ENCODE measurements at places on chromosomes 3 and 15.

DNA sequence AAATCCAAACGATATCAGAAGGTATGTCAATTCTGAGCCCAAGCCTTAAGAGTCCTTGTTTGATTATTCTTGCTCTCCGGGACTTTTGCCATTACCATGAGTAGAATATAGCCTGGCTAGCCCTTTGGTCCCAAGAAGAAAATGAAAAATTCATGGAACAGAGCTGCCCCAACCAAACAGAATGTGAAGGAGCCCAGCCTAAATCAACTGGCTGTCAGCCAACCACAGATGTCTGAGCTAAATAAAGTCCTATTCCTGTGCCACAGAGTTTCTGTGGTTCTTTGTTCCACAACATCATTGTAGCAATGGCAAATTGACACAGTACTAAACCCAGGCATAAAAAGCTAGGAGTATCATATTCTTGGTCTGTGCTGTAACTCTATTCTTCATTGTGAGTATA is 185.2 kb downstream of the CPNE4 start:
- DNase-seq = no peak

GRCh38 chr15:81608309-81608829 is 234.4 kb upstream of the TMC3 start:
- no peak for DNase-seq

DNA sequence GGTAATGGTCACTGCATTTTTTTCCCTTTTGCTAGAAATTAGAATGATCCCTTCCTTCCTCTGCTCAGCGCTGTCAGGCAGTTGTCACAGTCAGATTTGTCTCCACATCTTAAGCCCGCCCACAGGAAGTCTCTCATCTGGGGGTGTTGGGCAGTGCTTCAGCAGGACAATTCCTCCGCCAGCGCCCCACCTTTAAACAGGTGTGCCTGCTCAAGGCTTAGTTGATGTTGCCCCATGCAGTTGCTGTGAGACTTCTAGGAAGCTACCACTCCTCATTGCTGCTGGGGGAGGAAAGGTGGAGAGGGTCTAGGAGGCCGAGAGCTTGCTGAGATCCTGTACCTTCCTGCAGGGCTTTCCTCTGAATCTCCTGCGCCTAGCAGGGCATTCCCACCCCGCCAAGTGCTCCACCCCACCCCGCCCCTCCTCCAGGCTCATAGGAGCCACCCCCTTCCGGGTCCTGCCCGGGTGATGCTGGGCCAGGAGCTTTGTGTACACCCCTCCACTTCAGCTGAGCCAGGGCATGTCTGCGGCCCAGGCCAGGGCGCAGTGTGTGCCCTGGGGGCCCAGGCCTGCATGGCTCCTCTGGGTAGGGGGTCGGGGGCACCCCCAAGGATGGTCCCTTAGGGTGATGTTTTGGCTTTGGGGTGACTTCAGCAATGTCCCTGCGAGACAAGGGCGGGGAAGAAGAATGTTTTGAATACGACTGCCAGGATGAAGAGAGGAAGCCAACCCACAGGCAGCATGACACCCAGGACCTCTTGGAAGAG is 68.7 kb downstream of the TRAK1 start:
- DNase-seq = peak; percentile 86

DNA sequence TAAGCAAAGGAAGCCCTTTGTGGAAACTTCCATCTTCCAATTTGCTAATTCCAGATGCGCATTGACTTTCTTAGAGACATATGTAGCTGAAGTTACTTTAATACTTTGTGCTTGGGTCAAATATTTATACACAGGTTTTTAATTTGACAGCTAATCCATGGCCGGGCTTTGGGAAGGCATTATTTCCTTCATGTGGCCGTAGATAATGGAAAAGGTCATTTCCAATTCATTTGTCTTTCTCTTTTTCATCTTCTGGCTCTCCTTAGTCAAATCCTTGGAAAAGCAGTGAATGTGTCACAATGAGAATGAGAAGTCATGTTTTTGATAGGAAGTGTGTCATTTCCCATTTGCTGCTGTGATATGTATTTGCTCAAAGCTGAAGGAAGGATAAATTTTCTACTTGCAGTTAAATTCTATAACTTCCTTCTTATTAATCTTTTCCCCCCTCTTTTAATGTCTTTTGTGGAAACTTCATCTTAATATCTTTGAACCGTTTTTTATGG is 323.3 kb downstream of the CLSTN2 start:
- no peak for DNase-seq

- no peak for DNase-seq
Observed at GRCh38 chr3:123791417-123791816, 92.7 kb downstream of the MYLK start.

DNA sequence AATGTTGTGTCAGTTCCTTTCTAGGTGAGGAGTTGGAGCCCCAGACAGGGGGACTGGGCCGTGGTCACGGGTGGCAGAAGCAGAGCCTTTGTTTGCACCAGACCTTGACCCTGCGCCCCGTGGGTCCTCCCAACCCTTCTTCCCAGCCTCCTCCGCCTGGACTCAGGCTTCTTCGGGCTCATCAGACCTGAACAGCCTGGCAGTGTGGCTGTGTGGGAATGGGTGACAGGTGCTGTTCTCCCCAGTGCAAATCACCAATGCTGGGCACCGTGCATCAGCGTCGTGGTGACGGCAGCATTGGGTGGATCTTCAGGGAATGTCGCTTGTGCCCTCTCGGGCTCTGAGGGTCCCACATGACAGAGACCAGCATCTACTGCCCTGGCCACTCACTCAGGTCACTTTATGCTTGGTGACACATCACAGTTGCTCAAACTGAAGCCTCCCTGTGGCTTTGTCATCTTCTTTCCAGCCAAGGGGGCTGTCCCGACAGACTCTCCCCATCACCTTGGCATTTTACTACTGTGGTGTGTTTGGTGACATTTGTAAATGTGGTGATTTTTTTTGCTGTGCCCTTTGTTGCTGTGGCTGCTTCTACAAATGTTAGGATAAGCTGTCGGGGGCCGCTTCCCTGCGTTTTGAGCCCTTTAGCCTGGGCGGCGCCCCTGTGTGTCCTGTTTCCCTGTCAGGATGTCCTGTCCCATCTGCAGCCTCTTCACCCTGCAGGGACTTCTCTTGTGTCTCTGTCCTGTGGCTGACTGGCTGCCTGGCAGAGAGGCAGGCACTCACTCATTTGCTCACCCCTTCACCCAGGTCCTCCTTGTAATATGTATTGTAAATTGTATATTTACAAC is 14.5 kb downstream of the APBA2 start:
- no peak for DNase-seq

DNA sequence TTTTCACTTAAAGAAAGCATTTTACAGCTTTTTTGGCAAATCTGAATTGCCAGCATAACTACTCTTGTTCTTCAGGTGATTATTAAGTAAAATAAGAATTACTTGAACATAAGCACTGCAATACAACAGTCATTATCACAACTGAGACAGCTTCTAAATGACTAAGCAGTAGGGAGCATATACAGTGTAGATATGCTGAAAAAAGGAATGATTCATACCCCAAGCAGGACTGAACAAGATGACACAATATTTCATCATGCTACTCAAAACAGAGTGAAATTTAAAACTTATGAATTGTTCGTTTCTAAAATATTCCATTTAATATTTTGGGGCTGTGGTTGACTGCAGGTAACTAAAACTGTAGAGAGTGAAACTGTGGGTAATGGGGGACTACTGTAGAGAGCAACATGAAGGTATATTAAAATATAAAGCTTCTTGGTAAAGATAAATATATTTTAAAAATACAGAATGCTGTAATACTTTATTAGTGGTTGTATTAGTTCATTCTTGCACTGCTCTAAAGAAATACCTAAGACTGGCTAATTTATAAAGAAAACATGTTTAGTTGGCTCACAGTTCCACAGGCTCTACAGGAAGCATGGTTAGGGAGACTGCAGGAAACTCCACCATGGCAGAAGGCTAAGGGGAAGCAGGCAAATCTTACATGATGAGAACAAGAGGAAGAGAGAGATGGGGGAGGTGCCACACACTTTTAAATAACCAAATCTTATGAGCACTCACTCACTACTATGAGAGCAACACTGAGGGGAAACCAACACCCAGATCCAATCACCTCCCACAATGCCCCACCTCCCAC is 84.8 kb downstream of the DCLK3 start:
- DNase-seq = no peak

DNA sequence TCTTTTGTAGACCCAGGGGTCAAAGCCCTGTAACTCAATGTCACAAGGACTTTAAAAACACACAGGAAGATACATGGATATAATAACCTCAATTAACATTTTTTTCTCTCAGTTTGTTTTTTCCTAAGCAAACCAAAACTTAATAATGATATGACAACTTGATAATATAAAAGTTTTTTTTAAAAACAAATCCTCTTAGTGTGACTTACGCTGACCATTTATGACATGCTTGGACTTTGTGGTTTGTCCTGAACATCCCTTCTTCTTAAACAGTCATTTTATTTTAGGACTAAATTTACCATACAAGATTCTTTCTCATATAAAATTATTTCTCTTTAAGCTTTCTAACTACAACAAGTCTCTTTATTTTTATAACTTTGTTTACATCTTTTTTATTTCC is 25.4 kb upstream of the FAM3D start:
- DNase-seq = no peak

GRCh38 chr3:30777426-30778113 is 116.9 kb downstream of the GADL1 start:
- no peak for DNase-seq

DNA sequence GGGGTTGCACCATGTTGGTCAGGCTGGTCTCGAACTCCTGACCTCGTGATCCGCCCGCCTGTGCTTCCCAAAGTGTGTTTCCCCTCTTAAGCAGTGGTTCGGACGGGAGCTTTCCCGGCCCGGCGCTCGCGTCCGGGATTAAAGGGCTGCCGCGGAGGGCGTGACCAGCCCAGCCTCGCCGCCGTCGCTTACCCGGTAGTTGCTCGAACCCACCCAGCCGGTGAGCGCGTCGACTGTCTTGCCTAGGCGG is 513 bp downstream of the CLASP2 start:
- DNase-seq = no peak

DNA sequence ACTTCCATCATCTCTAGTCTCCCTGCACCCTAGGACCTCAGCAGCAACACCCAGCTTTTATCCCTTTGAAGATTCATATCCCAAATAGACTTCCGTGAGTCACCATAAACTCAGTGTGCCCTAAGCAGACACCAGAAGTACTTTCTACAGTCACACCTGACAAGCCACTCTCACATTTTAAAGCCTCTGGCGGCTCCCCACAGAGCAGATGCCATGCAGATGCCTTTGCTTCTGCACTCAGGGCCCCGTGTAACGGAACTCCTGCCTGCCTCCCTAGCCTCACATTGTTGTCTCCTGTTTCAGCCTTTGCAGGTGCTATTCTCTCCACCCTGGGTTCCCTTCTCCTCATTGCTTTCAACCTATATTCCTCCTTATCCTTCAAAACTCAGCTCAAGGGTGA is 155.5 kb upstream of the SLC24A5 start:
- DNase-seq = no peak
